ENCODE measurements at places on chromosomes 6 and 20. TPM values are rescaled to one million over a fixed set of nuclear protein-coding genes. Genes with fewer than 3 reads are reported as not detected.

DNA sequence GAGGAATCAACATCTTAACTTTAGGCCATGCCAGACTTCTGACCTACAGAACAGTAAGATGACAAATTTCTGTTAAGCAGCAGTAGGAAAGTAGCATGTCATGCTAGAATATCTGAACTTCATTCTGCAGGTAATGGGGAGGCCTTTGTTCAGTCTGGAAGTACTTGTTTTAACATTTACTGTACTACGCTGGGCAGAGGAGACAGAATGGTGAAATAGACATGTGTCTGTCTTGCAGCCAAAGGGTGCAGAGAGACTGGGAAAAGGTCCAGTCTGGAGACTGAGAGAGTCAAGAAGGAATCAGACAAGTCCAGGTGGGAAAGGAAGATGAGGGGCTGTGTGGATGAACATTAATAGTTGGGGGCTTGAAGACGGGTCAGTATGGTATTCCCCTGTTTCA lies 17.5 kb upstream of the ZBTB2 start:
- DNase-seq: no peak

DNA sequence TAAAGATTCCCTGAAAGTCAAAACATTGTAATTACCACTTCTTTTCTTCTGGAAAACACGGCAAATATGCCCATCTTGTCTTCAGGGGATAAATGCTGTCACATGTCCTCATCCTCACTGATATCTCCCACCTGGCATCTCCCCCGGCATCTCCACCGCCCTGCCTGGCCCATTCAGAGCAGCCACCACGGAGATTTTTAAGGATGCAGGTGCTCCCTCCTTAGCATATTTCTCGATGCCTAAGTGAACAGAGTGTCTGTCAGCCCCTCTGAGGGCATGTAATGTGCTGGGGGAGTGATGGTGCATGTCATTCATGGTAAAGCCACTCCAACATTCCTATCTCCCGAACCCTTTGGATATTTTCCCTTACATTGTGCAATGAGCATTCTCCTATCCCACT lies 215.5 kb downstream of the PREX1 start:
- DNase-seq: no peak

DNA sequence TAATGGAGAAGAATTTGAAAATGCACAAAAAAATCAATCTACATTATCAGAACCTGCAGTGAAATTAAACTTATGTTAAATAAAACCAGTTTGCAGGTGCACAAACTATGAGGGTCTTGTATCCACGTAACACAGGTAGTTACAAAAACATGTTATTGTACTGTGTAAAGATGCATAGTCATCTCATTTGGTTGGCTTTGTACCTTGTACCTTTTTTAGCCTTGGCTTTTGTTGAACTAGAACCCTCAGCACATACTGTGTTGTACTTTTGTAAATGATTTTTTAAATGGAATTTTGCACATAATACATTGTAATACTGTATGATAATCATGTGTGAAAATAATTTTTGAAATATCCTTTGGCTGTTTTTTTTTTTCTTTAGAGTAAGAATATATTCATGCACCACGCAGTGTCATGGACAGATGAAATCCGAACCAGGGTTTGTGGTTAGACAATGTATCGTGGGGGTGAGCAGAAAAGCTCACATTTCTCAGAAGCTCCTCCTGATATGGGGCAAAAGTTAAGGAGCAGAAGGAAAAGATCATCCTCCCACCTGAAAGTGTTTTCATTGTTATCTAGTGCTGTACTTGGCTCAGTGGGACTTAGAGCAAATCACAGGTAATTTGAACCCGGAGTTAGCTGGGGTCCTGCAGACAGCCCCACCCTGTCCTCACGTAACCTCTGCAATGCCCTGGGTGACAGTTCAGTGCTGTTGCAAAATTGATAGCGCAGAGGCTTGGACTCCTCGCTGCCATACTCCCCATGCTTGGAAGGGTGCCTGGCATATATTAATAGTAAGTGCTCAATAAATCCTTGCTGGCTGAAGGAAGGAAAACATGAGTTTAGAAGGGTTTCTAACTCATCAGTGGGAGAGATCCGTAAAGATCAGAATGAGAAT lies 14.8 kb upstream of the NAA20 start:
- no peak for DNase-seq

Gene PLA2G7
- total RNA-seq: 0.19 TPM

Gene GATA5
- 0.12 TPM for total RNA-seq

- no peak for DNase-seq
Observed at GRCh38 chr20:48015141-48015910, 230.0 kb upstream of the SULF2 start.

Gene FLOT1
- total RNA-seq: 101 TPM

GRCh38 chr20:59253325-59253724 lies 47.1 kb upstream of the EDN3 start:
- no peak for DNase-seq

Gene TRIM10
- 1.4 TPM for total RNA-seq

Gene GRM1
- total RNA-seq: not detected
